Left lung (tissue), 14 donors: ENCODE measurements at places on chromosomes 5 and 9. TPM values are rescaled to one million over a fixed set of nuclear protein-coding genes. Genes with fewer than 3 reads are reported as not detected.

- DNase-seq = no peak
These were observed 90.8 kb downstream of the TMEM167A start for GRCh38 chr5:82986404-82986803.

GRCh38 chr5:157890836-157891597 is 32.1 kb upstream of the CLINT1 start:
- DNase-seq = no peak

- DNase-seq = no peak
These were observed 22.1 kb upstream of the RARS1 start for GRCh38 chr5:168464214-168464613.

DNA sequence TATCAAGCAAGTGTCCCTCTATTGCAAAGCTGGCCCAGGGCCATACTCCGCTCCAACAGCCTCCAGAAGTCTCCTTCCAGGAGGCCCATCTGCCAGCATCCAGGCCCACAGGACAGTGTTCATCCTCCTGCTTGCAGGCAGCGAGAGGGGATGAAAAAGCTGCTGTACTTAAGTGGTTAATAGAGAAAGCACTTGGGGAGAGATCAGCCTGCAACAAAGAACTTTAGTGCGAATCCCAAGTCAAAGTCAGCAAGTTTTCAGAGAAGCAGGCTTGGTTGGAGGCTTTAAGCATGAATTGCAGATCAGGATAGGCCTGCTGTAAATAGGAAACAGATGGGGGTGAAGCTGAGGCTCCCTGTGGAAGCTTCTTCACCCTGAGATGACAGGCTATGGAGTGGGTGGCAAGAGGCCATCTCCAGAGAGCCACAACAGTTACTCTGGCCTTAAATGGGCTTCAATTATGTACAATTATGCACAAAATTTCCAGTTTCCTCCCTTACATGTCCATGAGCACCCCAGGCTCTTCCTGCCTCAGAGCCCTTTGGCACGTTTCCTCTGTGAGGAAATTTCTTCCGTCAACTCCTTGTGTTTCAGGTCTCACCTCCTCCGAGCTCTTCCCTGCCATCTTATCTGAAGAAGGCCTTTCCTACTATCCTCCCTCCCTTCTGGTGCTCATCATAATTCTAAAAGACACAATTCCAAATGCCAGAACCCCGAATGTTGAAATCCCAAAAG is 98.0 kb upstream of the NR3C1 start:
- no peak for DNase-seq

Gene PPP1R26
- polyA plus RNA-seq = 30.6 TPM

DNA sequence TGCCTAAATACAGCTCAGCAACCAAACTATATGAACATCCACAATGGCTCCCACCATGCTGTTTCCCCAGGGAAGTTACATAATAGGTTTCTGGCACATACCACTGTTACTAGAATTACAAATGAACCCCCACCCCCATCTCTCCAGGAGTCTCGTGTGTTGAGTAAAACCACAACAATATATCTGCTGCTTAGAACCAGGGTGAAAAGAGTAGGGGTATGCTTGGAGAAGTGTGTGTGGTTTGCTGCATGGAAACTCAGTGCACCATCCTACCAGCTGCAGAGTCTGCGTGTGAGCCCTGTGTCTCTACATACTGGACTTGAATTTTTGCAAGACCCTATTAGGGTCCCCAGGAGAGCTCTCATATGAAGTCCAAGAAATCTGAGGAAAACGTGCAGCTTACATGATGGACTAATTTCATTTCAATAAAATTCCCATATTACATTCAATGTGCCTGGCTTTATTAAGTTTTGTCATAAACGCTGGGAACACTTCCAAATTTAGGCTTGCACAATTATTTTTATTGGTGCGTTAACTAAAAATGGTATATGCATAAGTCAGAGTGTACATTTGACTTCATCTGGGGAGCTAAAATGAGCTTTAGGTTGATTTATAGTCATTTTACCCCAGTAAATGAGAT is 104.5 kb upstream of the NFIB start:
- DNase-seq = no peak

Gene NMUR2
- 0.54 TPM for polyA plus RNA-seq

DNA sequence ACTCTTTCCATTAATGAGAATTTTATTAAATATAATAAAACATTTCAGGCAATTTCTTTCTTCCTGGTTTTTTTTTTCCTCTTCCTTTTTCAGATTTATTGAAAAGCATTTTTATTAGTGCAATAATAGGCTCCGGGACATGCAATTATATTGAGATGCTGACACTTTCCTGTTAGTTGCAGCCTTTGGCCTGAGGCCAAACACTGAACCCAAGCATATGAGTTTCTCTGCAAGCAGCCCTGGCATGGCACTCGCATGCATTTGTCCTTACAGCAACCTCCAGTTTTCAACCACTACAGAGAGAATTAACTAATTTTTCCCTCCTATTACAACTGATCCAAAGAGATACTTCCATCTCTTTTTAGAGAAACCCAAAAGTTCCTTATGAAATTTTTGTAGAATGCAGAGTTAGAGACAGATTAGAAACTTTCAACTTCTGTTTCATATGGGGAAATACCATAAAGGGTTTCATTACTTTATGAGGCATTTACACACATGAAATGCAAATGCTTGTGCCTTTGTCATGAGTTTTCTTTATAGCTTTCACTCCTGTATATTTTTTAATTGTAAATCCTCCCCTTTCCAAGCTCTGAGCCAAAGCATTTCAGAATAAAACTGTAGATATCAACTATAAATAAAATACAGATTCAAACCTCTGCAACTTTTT is 183.0 kb downstream of the CETN3 start:
- no peak for DNase-seq
